IMR-90 (cell line): ENCODE measurements at places on chromosomes 7 and 10. TPM values are rescaled to one million over a fixed set of nuclear protein-coding genes. Genes with fewer than 3 reads are reported as not detected.

Gene SORBS1
- polyA plus RNA-seq, result 0.17 and 0.32 TPM in 2 replicates

Gene ZNF398
- polyA plus RNA-seq, result 5.7 and 6.2 TPM in 2 replicates

Gene ACSM6
- not detected in 2 replicates for polyA plus RNA-seq

Gene BRI3
- polyA plus RNA-seq, result 68.3 and 91.3 TPM in 2 replicates

Gene OR2A42
- not detected in 2 replicates for polyA plus RNA-seq

Gene DNAJB6
- 127 and 165 TPM in 2 replicates for polyA plus RNA-seq

DNA sequence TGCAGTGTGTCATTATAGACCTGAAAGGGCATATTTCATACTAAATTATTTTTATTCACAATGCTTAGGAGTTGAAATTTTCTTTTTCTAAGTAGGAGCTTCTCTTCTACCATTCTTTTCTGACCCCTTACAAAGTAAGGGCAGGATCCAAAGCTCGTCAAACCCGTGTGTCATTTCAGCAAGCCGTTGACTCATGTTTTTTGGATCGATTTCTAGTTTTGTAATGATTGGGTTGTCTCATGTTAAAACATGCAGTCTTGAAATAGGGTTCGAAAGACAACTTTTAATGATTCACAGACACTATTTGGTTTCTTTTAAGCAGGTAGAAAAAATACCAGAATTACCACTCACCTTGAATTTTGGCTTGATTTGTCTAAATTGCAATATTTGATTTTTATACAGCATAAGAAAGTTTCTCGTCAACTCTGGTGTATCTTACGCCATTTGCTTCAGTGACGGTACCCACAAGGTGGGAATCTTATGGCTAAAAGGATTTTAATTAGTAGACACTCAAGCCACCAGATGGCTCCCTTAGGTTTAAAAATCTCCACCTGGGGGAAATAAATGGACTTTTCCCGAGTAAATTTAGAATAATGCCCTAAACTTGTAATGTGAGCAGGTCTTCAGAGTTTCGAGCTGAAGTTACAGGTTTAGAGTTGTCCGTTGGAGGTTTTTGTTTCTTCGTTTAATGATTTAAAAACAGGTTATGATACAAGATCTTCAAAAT, 283.4 kb downstream of the CCDC3 start:
- peaks cover 8% of the 10 kb centered on the region for H3K4me1 ChIP-seq
- H3K4me3 ChIP-seq, result no peak overlapping the region
- no peaks in the 10 kb centered on the region for H3K27me3 ChIP-seq
- no peaks in the 10 kb centered on the region for H3K36me3 ChIP-seq

- no peaks in the 10 kb centered on the region for H3K27me3 ChIP-seq
- no peak overlapping the region for H3K4me3 ChIP-seq
- H3K36me3 ChIP-seq, result no peaks in the 10 kb centered on the region
These were observed 515.5 kb upstream of the SEMA3D start for GRCh38 chr7:85702348-85702747.

- no peak overlapping the region for H3K27ac ChIP-seq
- H3K36me3 ChIP-seq, result no peaks in the 10 kb centered on the region
- H3K27me3 ChIP-seq, result peaks cover 7% of the 10 kb centered on the region
- DNase-seq, result peak; percentile 29
- no peak overlapping the region for H3K4me3 ChIP-seq
These were observed 16.9 kb upstream of the PRF1 start for GRCh38 chr10:70619271-70620019.

GRCh38 chr7:94391726-94392392, 2.8 kb upstream of the COL1A2 start:
- peaks cover 20% of the 10 kb centered on the region for H3K4me1 ChIP-seq
- H3K27me3 ChIP-seq, result no peaks in the 10 kb centered on the region
- H3K36me3 ChIP-seq, result peaks cover 12% of the 10 kb centered on the region
- peak; percentile 88 for DNase-seq

DNA sequence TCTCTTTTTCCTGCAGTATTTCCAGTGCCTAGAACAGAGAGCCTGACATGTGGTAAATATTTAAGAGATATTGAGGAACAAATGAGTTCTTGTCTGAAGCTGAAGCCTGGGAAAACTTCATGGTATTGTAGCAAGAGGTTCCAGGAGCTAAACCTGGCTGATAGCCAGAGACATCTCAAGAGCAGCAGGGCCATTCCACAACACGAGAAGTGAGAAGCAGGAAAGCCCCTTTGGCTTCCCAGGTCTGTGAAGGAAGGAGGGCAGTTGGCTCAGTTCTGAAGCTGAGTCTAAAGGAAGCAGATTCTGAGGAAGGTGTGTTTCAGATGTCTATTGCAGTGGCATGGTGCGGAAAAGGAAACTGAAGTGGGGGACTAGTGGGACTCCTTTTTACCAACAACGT, 63.8 kb upstream of the FAM204A start:
- no peak for DNase-seq
- H3K27ac ChIP-seq, result no peak overlapping the region
- H3K27me3 ChIP-seq, result no peaks in the 10 kb centered on the region

DNA sequence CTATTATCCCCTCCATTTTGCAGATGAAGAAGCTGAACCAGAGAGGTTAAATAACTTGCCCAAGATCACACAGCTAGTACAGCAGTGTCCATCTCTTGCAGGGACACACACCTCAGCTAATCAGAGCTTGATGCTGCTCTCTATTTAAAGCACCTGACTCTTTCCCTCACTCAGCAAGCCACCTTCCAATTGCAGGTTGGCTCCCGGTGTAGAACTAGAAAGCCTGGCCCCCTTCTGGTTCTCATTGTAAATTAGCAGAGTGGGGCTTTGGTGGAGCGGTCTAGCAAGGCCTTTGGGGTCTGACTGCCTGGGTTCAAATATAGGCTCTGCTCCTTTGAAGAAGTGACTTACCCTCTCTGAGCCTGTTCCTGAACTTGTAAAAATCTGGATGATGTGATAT, 176.4 kb downstream of the NEURL1 start:
- peaks cover 24% of the 10 kb centered on the region for H3K4me1 ChIP-seq
- H3K36me3 ChIP-seq, result peaks cover 8% of the 10 kb centered on the region; the same call in 1 of the 2 replicates
- no peak overlapping the region for H3K27ac ChIP-seq
- H3K4me3 ChIP-seq, result no peak overlapping the region

GRCh38 chr7:25792586-25792985, 359.4 kb upstream of the NFE2L3 start:
- H3K4me1 ChIP-seq, result peaks cover 4% of the 10 kb centered on the region; the same call in 1 of the 2 replicates
- DNase-seq, result no peak
- no peak overlapping the region for H3K27ac ChIP-seq
- H3K4me3 ChIP-seq, result no peak overlapping the region
- H3K27me3 ChIP-seq, result no peaks in the 10 kb centered on the region

DNA sequence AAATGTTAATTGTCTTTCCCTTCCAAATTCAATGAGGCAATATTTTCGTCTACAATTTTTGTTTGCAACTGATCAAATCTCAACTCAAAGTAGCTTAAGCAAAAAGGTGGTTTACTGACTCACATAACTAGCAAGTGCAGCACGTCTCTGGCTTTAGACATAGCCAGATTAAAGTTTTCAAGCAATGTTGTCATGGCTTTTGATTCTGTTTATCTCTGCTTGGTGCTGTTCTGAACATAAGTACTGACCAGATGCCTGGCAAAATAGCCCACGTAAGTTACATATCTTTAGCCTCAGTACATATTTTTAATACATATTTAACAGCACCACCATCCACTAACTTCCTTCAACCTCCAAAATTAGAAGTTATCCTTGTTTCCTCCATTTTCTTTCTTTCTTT, 877.9 kb downstream of the KCNMA1 start:
- H3K4me3 ChIP-seq, result no peak overlapping the region
- H3K4me1 ChIP-seq, result no peaks in the 10 kb centered on the region
- no peaks in the 10 kb centered on the region for H3K27me3 ChIP-seq
- H3K36me3 ChIP-seq, result no peaks in the 10 kb centered on the region

- H3K36me3 ChIP-seq, result no peaks in the 10 kb centered on the region
These were observed 27.4 kb downstream of the RELN start for GRCh38 chr7:103962070-103962469.
